Stimulated activated effector memory CD8-positive, alpha-beta T cell treated with anti-CD3 and anti-CD28 coated beads, Interleukin-12 subunit alpha, Interleukin-12 subunit beta, amount 100 ng/mL, for 72 hours (primary cell): ENCODE measurements at places on chromosomes 13 and 19.
A peak's percentile ranks its signal among the peaks of the same experiment; 100 is the strongest.

DNA sequence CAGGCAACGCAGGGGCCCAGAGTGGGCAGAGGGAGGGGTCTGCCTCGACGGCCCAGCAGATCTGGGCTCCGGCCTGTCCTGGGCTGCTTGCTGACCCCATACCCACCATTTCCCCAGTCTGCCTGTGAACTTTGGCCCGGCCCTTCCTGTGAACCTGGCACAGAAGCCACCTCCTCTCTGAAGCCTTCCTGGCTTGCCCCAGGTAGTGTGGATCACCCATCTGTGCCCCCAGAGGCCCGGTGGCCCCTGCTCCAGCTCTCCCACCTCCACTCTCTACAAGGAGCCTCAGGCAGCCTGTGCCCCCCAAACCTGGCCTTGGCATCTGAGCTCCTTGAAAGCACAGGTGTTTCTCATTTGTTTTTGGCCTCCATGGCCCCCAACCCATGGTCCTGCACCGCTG, 15.7 kb downstream of the PLEKHF1 start:
- DNase-seq = no peak

DNA sequence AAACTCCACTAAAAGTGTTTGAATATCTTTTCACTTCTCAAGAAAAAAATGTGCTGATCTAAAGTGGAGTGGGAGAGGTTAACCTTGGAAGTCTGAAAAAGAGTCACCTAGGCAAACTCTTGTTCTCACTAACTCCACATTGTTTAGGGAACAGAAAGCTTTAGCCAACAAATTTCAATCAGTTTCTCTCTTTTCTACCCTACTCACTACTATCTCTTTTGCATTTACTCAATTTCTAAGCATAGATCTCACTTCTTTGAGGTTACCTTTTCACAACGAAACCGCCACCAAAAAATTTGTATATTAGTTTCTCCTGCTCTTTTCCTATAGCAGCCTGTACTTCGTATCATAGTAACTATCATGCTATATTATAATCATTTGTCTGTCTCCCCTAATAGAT, 6.3 kb downstream of the NHLRC3 start:
- DNase-seq = no peak

GRCh38 chr19:1613808-1614570, 8.7 kb upstream of the UQCR11 start:
- no peak for DNase-seq

DNA sequence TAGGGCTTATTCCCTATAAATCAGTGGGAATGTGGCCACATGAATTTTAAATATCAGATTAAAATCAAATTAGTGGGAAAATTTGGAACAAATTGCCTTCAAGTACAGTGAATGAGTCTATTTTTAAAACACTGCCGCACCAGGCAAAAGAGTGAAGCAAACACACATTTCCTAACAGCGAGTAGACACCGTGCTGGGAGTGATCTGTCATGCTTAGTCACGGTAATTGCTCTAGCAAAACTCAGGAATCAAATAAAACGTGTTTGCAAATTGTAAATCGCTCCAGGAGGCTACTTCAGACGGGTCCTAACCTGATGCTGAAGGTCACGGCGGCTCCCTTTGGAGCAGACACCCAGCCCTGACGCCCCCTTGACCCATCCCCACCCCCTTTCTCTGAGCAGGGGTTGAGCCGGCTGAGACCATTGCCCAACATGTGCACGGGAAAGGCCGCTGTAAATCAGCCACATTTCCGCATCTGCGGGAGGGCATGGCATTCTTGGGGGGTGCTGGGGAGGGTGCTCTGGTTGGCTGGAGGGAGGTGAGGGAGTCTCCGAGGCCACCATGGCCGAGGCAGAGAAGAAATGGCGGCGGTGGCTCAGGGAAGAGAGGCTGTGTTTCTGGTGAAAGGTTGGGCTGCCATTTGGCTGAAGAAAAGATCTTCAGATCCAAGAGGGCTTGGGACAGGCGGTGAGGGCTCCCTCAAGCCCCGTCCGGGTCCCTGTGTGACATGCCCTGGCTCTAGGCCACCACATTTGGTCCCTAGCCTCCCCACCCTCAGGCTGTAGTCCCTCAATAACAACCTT, 8.9 kb downstream of the CEBPA start:
- DNase-seq = no peak

- peak; percentile 90 for DNase-seq
Observed at GRCh38 chr19:35710784-35711723, 6.7 kb downstream of the ZBTB32 start.

- no peak for DNase-seq
Observed at GRCh38 chr19:48400018-48400742, 6.7 kb downstream of the GRIN2D start.

GRCh38 chr19:50221087-50221486, 17.7 kb downstream of the MYH14 start:
- DNase-seq = no peak

DNA sequence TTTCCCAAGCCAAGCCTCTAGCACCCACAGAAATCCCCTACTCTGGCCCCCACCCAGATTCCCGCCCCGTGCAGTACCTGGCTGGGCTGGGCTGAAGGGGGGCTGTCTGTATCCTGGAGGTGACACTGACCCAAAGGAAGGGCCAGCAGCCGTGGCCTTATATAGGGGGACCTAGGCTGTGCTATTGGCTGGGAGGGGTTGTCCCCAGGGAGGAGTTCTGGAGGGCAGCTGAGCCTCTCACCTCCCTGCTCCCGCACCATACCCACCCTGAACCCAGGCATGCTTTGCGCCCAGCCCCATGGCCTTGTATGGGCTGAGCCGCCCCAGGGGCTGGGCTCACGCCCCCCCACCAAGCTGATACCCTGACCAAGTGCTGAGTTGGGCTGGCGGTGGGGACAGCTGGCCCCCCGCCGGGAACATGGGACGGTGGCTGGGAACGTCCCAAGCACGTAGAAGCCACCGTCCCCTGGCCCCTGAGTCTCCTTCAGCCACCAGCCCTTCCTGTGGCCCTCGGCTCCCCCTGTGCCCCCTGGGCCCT, at the start of gene CKM:
CKM (minus strand) TSS at position 132 of the 538 bp plus-strand sequence. CDS start 3,162 bp downstream, outside the sequence.
- DNase-seq = no peak
